CD4-positive, alpha-beta T cell treated with Interleukin-2 at 100 ng/mL for 4 hours (primary cell): ENCODE measurements at places on chromosomes 2 and 18.

DNA sequence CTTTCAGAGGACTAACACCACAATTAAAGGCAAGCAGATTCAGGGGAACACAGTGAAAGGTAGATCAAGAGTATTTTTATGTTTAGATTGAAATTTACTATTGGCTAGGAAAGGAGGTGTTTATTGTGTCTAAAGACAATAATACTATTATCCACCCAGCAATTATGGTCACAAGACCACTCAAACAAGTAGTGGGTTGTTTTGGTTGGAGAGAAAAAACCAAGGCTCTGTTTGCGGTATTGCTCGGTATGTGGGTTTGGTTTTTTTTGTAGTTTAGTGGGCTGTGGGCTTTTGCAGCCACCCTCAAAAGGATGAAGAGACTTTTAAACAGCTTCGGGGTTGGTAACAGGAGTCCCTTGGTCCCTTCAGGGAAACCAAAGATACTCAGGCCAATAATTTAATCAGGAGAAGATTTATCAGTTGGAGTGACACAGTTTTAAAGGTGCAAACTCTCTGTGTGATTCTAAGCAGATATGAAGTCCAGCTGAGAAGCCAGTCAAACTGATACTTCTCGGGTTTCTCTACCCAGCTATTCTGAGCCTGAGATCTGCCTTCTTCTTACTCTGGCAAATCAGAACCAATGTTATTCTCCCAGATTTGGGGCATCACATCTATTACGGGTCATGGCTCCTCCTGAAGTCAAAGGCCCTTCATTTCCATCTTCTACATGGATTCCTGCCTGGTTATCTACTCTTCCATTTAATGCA, 55.3 kb downstream of the DCC start:
- DNase-seq, result no peak

- DNase-seq, result no peak
These were observed 14.4 kb downstream of the ELMOD3 start for GRCh38 chr2:85368921-85369320.

- DNase-seq, result no peak
These were observed 9.3 kb upstream of the PSMD1 start for GRCh38 chr2:231047274-231047922.

DNA sequence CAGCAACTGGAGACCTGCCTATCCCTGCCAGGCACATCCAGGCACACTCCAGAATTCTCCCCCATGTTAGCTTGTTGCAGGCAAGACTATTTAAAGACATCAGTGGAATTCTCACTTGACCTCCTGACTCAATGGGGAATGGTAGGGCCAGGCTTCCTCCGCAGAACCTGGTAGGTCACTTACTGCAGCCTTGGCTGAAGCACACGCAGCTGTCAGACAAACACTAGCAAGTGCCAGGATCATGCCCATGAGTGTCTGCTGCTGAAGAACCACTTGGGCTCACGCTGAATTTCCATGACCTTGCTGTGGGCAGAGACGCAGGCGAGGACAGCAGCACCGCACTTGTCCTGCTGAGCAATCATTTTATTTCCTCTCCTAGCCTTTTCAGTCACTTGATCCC, 3.2 kb downstream of the LRRC30 start:
- no peak for DNase-seq
